ENCODE measurements at places on chromosomes 7 and 10.
A peak's percentile ranks its signal among the peaks of the same experiment; 100 is the strongest.

DNA sequence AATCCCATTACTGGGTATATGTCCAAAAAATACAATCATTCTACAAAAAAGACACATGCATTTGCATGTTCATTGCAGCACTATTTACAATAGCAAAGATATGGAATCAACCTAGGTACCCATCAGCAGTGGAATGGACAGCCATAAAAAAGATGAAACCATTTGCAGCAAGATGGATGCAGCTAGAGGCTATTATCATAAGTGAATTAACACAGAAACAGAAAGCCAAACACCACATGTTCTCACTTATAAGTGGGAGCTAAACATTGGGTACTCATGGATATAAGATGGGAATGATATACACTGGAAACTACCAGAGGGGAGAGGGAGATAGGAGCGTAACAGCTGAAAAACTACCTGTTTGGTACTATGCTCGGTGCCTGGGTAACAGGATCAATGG, 154.0 kb downstream of the TMEM26 start:
- DNase-seq: peak; percentile 9

DNA sequence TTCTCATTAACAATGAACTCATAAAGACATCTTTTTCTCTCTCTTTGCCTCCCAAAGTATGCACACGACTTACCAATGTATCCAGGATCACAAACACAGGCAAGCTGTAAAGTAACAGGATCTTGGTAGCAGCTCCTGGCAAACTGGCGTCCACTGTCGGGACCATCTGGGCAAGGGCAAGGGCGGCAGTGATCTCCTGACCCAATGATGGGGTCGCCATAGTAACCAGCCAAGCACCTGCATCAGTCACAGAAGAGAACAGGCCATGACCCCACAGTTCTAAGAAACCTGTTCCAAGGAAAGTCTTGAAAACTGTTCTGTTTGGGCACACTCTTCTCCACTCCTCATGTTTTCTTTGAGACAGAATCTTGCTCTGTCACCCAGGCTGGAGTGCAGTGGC, 47.6 kb downstream of the LAMB1 start:
- no peak for DNase-seq

DNA sequence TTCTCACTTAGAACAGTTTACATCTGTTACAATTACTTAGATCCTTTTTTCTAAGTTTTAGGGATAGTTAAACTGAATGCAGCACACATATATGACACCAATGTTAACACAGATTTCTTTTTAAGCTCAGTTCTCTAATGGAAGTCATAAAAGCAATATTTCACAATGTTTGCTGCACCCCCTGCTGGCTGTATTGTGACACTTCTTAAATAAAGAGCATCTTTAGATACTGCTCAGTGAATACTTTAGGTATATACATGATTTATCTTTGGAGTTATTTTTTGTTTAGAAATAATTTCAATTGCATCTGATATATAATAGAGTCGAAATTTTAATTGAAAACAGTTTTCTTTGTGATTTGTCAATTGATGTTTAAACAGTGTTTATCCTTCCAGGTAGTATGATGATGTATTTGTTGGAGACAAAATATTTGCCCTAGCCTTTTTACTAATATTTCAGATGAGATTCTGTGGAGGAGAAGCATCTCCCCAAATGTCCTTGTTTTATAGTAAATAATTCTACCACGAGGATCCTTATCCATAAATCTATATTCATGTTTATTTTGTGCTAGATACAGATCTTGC, 174.4 kb downstream of the ST7 start:
- peak; percentile 65 for DNase-seq

- no peak for DNase-seq
These were observed 17.5 kb upstream of the BAG3 start for GRCh38 chr10:119633538-119634218.

DNA sequence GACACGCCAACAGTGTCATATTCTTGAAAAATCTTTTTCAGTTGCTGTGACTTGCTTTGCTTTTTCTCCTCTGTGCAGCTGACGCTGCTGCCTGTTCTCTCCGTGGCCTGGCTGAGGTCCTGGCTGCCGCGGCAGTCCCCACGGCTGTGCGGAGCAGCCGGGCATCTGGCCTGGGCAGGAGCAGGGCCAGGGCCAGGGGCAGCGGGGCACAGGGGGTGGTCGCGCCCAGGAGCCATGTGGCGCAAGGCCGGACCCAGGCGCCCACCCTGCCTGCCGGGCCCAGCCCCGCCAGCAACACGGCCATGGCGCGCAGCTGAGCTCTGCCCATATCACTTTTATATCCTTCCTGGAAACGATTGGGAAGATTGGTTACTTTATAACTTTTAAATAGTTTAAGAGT, 109.4 kb upstream of the ACBD5 start:
- no peak for DNase-seq

- DNase-seq: no peak
These were observed 296.7 kb upstream of the GNAI1 start for GRCh38 chr7:79837915-79838314.

GRCh38 chr7:45920502-45921380, at the start of gene IGFBP3:
IGFBP3 (minus strand) TSS chr7:45921272; CDS start chr7:45921140, 132 bp downstream.
- DNase-seq: peak; percentile 55

GRCh38 chr10:18409599-18410397, 241.6 kb downstream of the NSUN6 start:
- peak; percentile 64 for DNase-seq

- no peak for DNase-seq
These were observed 99.4 kb downstream of the RNF216 start for GRCh38 chr7:5681979-5682546.

DNA sequence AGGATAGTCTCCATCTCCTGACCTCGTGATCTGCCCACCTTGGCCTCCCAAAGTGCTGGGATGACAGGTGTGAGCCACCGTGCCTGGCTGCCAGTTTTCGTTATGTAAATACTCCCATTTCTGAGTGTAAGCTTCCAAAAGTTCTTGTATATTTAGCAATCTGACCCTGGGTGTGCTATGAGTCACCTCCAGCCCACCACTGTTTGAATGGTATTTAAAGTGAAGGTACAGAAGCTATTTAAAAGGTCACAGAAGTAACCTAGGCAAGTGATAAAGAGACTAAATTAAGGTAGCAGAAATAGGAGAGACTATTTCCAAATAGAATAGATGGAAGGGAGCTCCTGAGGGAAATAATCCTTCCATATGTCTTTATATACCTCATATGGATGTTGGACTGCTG, 3.9 kb upstream of the ANKRD7 start:
- DNase-seq: no peak

DNA sequence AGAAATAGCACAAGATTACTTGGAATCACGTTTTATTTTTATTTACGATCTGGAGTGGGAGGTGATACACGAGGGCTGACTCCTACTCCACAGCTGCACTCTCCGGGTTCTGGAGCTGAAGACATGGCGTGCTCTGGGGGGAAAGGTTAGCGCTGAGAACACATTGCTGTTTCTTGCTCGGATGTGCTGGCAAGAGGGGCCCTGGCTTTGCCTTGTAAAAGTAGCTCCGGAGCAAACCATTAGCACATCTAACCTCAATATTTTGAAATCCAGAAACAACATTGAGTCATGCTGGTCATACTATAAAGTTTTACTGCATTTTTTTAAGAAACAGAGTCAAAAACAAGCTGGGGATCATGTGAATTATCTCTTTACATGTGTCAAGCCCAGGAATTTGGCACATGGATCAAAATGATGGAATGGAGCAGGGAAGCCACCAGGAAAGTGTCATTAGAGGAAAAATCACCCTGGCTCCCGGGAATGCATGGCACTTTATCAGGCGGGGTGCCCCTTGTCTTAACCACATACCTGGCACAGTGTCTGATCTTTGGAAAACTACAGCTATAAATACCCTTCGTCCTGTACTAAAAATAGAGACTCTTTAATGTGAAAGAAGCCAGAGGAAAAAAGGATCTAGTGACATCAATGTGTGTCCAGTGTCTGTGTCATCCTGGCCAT, 31.6 kb upstream of the LYZL1 start:
- no peak for DNase-seq

- DNase-seq: no peak
These were observed 160.7 kb upstream of the ZNF32 start for GRCh38 chr10:43809211-43809930.

GRCh38 chr7:100490483-100491191, 6.9 kb downstream of the NYAP1 start:
- no peak for DNase-seq

DNA sequence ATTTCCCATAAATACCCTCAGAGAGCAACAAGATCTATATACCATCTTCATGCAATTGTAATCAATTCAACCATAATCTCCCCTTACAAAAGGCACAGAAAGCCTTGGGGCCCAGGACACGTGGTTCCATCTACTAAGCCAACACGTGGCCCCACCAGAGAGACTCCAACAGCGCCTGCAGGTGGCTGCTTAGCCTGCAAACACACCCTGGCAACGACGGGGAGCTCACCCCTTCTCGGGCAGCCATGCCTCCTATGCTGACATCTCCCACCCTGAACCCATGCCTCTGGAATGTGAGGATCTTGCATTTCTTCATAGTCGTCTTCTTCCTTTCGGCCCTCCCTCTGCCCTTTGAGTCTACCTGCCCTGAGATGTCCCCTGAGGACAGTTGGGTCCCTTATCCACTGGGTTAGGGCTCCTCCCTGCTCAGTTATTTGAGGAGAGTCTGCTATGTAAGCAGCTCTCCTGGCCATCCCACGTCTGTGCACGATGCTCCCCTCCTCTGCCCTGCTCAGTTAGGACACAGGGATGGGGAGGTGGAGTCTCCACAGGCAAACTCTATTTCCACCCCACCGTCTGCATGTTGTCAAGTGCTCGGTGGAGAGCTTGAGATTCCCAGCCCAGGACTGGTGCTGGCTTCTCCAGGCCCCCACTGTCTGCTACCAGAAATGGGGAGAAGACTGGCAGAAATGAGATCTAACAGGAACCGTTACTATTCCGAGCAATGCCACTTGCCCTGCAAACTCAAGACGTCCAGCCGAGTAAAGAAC, 36.5 kb downstream of the EBF3 start:
- DNase-seq: no peak

DNA sequence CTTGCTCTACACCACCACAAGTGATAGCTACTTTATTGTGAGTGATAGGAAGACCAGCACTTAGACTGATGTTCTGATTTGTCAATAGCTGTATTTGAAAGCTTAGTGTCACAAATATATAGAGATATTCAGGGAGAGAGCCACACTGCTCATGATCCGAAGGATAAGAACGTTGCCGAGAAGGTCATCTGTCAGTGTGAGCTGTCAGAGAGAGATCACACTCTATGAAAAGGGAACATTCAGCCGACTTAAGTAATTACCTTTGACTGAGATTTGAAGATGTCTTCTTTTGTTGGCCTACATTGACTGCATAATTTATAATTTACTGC, 322.6 kb downstream of the TFEC start:
- DNase-seq: no peak

GRCh38 chr7:102222445-102222844, 64.2 kb upstream of the SH2B2 start:
- no peak for DNase-seq

GRCh38 chr10:114683162-114683561, 25.1 kb upstream of the ABLIM1 start:
- no peak for DNase-seq
